ENCODE measurements at places on chromosomes 4 and X.

DNA sequence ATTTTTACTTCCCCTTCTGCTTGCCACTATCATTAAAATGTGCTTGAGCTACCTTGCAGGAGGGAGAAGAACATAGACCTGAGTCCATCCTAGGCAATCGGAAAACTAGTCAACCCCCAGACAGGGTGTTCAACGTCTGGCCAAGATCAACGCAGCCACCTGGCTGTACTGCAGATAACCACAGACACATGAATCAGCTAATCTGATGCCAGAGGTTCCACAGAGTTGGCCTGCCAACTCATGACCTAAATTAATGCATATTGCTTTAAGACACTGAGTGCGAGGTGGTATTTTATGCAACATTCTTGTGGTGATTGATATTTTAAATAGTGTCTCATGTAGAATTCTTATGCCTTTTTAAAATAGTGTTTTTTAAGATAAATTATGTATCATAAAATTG lies 1283.8 kb upstream of the PABPC4L start:
- DNase-seq: no peak

GRCh38 chr4:114694770-114695169 lies 96.2 kb downstream of the UGT8 start:
- DNase-seq: no peak

DNA sequence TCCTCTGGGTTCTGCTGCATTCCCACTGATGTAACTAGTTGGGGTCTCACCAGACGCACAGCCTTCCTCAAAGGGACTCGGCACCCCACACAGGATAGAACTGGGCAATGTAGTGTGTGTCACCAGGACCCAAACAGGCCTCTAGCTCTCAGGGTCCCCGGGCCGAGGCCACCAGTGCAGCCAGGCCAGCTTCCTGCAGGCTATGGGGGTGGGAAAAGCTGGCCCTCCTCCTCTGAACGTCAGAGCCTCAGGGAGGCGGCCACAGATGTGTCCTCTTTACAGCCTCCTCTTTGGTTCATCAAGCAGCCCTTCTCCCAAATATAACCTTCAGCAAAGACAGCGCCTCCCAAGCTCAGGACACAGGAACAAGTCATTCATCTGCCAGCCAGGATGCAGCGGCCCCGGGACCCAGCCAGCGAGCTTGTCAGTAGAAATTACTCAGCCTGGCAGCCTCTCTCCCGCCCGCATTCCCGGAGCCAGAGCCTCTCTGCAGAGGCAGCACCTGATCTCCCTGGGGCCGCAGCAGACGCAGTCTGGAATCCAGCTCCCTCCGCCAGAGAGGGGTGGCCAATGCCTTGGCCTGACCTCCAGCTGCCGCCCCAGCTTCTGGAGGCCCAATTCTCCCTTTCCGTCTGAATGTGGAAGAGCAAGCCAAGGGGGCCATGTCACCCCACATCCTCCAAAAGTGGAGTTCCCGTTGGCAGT lies 288.5 kb downstream of the FBXW7 start:
- no peak for DNase-seq

DNA sequence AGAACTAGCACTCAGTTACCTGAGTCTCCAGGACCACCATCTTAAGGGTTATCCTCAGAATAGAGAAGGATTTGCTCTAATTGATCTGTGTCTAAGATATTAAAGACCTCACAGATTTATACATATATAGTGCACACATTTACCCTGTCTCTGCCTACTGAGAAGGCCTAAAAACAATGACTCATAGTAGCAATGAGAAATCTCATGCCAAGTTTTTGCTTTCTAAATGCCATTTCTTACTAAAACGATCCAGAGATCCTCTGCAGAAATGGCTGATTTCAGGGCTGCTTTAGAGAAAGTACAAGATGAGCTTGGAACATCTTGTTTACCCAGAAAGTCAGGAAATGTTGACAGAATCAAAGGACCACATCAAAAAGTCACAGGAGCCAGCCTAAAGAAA lies 79.1 kb upstream of the INPP4B start:
- no peak for DNase-seq

- DNase-seq: no peak
Observed at GRCh38 chr4:177484613-177485021, 42.4 kb upstream of the AGA start.

GRCh38 chr4:123233136-123233768 lies 163.3 kb upstream of the SPRY1 start:
- no peak for DNase-seq
